ENCODE measurements at places on chromosomes 12 and 14.
A peak's percentile ranks its signal among the peaks of the same experiment; 100 is the strongest.

DNA sequence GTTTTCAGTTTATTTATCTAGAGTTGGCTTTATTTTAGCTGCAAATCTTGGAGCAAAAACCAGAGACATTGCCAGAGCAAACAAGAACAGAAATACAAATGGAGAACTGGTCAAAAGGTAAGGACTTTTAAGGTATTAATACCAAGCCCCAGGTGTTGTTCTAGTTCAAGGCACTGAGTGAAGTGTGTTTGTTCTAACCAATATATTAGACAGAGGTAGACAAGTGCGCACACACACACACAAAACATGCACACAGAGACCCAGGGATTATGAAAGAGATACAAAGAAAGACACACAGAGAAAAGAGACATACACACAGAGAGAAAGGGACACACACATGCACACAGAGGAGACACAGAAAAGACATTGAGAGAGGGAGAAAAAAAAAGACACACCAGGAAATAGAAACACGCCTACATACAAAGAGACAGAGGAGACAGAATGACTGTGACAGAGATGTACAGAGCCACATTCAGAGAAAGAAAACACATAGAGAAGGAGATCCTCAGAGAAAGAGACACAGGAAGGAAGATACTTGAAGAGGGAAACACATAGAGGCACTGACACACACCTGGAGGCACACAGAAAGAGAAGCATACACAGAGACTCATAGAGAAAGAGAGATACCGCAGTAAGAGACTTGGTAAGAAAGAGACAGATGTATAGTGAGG lies 50.2 kb downstream of the MIPOL1 start:
- no peak for DNase-seq

- no peak for DNase-seq
These were observed 189.1 kb downstream of the ZFP36L1 start for GRCh38 chr14:68603533-68604360.

- DNase-seq, result no peak
These were observed 34.1 kb downstream of the ERH start for GRCh38 chr14:69363964-69364363.

- DNase-seq, result peak; percentile 20
These were observed 5.3 kb upstream of the RAB35 start for GRCh38 chr12:120121766-120122293.

- no peak for DNase-seq
These were observed 199.5 kb upstream of the PLEKHG7 start for GRCh38 chr12:92503029-92503931.

GRCh38 chr14:74960736-74961135 lies 5.3 kb upstream of the PGF start:
- DNase-seq, result no peak

All from OCI-M1 (cell line).